ENCODE measurements at places on chromosomes 16 and 17. TPM values are rescaled to one million over a fixed set of nuclear protein-coding genes. Genes with fewer than 3 reads are reported as not detected.

The CLDN6 gene
- total RNA-seq = not detected

The TBC1D26 gene
- total RNA-seq = not detected

DNA sequence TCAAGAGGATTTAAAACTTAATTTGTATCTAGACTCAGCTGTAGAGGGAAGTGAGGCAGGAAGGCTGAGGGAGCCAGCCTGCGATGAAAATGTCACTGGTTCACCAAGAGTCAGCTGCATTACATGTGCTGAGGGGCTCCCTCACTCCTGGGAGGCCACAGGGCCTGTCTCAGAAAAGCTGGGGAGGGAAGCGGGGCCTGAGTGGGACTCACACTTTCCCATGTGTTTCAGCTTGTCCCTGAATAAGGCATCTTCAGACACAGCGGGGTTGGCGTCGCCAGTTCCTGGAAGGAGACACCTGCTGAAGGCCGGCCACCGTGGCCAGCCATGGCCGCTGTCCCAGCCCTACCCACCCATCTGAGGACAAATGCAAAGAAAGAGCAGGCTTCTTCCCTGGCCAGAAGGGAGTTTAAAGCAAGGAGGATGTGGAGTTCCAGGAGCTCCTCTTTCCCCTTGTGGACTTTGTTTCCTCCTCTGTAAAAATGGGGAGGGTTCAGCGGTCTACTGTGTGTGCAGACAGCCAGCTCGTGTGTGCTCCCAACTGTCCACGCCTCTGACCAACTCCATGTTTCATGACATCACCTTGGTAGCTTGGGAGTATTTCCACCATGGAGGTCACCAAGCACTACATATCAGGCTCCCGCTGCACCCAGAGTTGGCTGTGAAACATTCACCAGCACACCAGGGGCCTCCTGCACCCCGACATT, 19.2 kb upstream of the MRPS23 start:
- ATAC-seq = no peak

DNA sequence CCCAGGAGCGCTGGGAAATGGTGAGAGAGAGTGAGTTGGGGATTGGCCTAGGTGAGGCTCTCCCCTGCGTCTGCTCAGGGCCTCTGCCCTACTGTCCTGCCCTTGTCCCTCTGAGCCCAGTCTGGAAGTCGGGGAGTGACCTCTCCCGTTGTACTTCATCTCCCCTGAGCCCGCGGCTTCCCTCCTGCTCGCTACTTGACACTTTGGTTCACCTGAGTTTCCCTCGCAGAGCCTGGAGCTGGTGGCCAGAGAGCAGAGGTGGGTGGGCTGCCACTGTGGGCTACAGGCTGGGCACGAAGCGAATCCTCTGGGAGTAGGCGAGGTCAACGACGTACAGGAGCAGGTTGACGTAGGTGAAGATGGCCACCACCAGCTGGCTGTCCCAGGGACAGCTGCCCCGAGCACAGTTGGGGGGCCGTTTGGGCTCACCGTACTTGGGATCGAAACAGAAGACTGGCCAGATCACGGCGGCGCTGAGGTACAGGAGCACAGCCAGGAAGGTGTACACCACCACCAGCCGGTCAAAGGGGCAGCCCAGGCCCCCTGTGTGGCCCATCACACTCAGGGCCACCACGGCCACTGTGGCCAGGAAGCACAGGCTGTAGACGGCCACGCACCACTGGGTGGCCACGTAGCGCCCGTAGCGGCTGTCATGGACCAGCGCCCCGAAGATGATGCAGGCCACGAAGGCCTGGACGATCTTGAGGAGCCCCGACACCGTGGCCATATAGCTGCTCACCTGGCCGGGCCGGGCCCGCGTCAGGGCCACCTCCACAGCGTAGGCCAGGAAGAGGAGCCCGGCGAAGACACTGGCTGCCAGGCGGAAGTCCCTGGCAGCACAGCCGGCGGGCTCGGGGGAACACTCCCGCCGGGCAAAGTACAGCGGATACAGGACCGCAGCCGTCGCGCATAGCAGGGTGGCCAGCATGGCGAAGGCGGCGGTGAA, 3.7 kb upstream of the PYCR1 start:
- ATAC-seq = no peak

GRCh38 chr16:23537390-23537789, 19.8 kb downstream of the EARS2 start:
- no peak for ATAC-seq

GRCh38 chr17:27315322-27315721, 21.4 kb downstream of the WSB1 start:
- no peak for ATAC-seq

DNA sequence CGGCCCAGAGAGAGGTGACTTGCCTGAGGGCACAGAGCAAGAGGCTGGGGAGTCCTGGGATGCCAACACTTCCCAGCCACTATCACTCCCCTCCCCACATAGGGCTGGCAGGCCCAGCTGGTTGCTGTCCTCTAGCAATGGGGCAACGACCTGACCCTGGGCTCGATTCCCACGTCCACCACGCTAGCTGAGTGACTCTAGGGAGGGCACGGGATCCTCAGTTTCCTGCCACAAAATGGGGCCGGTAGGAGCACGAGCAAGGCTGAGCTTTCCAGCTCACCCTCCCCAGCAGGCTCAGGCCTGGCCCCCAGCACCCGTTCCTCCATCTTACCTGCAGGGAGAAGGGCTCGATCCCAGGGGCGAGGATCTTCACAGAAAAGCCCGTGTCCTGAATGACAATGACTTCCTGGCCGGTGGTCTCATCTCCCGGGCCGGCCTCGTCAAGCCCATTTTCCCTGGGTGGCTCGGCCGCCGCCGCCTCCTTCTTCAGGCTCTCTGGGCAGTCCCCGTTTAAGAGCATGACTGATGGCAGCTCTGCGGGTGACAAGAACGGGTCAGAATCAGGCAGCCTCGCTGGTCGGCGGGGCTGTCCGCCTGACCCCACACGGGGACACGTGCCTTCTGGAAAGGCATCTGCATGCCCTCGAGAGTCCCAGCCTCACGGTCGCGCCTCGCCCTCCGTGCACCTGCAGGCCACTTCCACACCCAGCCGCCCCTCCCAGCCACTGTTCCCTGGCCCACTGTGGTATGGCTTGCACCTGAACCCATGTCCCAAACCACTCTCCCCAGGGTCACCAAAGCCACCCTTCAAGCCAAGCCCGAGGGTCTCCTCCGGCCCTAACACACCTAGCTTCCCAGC, 7.3 kb downstream of the CLUH start:
- ATAC-seq = no peak

GRCh38 chr17:58813712-58814111, 58.1 kb downstream of the PPM1E start:
- ATAC-seq = no peak

All from esophagus mucosa (tissue), 1 donor.